HFFc6 (cell line): ENCODE measurements at places on chromosomes 16 and 17. TPM values are rescaled to one million over a fixed set of nuclear protein-coding genes. Genes with fewer than 3 reads are reported as not detected.

- no peak for DNase-seq
Measured at GRCh38 chr16:51683882-51684281, 532.8 kb upstream of the SALL1 start.

- no peak for DNase-seq
Measured at GRCh38 chr17:48970865-48971687, 2.7 kb upstream of the GIP start.

DNA sequence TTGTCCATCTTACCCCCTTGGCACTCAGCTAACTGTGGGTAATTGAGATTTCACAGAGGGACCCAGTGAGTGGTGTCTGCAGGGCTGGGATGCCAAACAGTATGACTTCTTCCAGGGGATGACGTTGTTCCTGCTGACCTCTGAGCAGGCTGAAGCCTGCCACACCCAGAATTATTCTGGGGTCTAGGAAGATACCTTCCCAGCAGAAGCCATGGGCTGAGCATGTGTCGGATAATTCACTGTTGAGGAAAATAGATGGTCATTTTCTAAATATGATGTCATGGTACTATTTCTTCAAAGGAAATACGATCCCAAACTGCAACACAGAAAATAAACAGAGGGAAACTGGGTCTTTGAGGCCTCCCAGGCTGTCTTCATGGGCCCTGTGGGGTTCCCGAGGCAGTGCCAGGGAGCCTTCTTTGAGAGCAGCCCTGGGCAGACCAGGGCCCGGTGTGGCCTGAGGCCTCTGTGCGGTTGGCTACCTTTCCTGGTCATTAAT lies 17.4 kb downstream of the WNT9B start:
- DNase-seq, result no peak

GRCh38 chr17:28527859-28528258 lies 21.7 kb downstream of the FOXN1 start:
- DNase-seq, result no peak

- DNase-seq, result peak; percentile 9
Measured at GRCh38 chr16:59192551-59193199, 458.6 kb upstream of the GOT2 start.

DNA sequence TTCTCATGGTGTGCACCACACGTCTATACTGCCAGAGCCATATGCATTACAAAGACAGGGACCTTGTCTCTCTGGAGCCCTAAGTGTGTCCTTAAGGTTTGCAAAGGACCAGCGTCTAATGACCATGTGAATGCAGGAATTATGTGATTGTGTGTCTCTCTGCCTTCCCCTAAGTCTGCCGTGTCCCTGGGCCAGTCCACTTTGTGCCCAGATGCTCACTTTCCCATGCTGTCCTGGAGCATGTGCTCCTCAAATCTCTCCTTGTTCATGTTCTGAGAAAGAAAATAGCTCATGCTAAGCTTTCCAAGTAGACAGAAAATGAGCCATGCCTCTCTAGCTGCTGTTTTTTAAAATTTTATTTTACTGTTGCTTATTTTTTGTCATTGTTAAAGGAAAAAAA lies 125.5 kb downstream of the RBFOX1 start:
- no peak for DNase-seq

DNA sequence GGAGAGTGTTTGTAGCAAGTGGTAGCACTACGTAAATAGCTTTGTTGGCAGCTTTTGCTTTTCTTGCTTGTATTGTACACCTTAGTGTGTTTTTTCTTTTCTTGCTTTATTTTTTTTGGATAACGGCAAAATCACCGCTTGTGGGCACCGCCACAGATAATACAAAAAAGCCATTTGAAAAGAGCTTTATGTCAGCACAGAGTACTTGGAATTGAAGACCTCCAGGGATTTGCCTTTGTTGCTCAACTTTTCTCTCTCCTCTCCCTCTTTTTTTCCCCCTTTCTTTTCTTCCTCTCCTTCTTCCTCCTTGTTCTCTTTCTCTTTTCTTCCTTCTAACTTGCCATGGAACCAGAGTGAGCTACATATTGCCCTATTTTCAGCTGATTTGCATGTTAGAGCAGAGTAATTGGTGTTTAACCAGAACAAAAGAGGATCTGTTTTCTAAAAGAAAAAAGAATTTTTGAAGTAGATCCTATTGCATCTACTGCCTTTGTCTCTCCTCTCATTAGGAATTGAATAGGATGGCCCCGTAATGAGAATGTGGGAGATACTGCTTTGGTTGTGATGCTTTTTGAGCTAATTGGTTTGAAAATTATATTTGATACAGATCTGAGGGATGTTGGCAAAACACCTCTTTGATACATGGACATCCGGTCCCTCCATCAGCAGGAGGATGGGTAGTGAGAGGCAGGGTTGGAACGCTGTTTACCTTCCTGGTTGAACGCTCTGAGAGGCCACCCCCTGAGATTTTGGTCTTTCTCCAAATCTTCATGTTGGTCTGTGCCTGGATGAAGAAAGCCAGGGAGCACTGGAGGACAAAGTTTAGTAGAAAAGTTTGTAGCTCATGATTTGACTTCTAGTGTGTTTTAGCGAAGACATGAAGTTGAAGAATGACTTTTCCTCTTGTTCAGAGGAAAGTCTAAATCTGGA lies 85.6 kb downstream of the MSI2 start:
- no peak for DNase-seq

DNA sequence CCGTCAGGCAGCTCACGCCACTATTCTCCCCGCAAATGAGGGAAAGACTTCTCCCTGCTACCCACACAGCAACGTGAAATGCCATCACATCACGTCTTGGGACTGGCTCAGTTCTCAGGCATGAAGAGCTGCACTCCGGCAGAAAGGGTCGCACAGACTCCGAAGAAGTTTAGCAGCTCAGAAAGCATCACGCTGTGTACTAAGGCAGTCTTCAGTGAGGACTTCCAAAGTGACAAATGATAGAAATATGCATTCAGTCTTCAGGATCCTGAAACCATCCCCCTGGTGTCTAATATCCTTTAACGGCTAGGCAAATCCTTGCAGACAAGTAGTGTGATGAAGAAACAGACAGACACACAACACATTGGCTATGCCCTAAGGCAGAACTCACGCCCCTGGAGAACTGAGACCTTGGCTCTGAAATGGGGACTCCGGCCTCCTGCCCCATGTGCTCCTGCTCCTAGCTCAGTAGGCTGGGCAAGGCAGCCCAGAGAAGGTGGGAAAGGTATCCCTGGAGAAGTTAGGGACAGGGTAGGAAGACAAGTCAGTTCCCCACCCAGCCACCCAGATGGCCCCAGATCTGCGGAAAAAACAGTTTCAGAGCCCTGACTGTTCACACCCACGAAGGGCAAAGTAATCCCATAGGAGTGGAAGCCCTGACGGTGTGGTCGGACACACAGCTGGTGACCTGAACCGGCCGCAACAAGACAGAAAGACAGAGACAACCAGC lies 1.6 kb downstream of the XYLT1 start:
- peak; percentile 86 for DNase-seq

DNA sequence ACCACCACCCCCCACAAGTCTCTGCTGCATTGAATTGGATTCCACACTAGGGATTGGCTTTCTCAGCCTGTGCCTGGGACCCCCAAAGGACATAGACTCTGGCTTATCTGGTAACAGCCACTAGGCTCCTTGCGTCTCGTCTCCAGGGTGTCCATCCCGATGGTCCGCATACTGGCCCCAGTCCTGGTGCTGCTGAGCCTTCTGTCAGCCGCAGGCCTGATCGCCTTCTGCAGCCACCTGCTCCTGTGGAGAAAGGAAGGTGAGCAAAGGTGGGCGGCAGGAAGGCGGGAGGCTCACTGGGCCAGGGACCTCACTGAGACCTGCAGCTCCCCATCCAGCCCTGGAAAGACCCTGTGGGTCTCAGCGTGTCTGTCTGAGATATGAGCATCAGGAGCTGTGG lies 8.1 kb downstream of the CD300LG start:
- DNase-seq, result no peak

DNA sequence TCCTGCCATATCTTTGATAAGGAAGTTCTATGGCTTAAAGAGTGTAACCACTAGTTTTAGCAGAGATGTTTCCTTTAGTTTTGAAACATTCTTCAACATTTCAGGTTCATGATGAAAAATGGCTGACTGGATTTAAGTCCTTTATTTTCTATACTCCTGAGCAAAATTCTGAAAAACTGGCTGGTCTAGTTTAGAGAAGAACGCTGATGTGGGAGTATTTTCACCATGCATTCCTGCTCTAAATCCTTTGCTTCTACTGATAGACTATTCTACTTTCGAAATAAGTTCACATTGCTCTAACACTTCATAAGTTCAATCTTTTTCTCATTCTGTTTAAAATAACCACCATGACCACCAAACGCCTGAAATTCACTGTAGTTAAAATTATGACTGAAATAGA lies 281.9 kb downstream of the FTO start:
- DNase-seq, result no peak

GRCh38 chr17:71164561-71164960 lies 956.3 kb upstream of the SOX9 start:
- DNase-seq, result no peak

- DNase-seq, result peak; percentile 30
Measured at GRCh38 chr16:24010440-24011089, 174.8 kb downstream of the PRKCB start.

DNA sequence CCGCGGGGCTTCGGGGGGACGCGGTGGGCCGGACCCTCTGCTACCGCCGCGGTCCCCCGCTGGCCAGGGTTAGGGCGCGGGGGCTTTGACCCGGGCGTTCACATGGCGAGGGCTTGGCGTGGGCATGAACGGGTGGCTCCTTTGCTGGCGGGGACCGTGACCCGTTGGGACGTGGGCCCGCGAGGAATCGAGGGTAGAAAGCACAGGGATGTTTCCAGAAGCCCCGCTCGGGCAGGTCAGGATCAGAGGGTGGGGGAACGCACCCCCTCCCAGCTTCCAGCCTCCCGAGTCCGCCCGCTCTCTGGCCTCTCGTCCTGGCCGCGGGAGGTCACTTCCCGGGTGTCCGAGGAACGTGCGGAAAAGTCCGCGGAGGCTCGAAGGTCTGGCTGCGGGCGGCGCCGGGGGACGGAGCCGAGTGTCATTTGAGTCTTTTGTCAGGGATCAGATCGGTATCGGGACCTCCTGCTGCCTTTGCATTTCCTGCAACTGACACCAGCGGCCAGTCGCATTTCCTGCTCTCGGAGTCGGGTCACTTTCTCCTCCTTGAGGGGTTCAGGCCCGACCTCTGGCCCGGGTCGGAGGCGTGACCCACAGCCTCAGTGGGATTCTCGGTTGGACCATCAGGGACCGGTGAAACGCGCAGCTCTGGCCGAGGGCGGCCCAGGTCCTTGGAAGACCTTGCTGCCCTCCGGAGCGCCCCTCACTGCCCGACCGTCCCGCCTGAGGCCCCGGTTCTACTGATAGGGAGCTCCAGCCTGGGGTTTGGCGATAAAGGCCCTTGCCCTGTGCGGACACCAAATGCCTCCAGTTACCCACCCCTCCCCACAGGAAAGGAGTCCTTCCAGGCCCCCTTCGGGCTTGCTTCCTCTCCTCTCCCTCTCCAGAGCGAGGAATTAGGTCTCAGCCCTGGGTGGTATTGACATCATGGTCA lies 702 bp upstream of the WNT3 start:
- no peak for DNase-seq

GRCh38 chr17:1058423-1059130 lies 61.6 kb downstream of the TIMM22 start:
- peak; percentile 18 for DNase-seq

DNA sequence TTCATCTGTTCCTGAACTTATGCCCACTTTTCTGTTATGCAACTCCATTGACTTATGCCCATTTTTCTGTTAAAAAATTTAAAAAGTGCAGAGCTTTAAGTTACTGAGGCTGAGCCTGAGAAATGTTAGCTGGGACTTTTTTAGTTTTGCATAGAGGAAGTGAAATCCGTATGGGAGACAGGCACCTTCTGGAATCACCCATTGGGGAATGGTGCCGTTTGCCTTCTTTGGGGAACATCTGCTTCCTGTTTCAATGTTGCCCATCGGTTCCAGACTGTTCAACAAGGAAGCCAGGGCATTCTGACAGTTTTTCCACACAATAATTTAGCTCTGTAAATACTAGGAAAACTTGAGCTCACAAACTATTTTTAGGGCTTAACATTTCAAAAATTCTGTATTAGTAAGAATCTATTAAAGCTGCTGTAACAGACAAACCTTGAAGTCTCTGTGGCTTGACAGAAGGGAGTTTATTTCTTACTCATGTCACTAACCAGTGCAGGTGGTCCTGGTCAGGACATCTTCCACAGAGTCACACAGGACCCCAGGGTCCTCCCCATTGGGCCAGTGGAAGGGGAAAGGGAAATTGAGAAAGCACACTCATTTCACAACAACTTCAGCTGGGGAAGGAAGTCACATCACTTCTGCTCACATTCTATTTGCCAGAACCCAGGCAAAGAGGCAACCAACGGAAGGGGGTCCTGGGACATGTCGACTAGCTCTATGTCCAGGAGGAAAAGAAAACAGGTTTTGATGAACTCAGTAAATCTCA lies 17.2 kb downstream of the PRKCB start:
- no peak for DNase-seq

GRCh38 chr17:19978209-19978802 lies 678 bp upstream of the AKAP10 start:
- no peak for DNase-seq

DNA sequence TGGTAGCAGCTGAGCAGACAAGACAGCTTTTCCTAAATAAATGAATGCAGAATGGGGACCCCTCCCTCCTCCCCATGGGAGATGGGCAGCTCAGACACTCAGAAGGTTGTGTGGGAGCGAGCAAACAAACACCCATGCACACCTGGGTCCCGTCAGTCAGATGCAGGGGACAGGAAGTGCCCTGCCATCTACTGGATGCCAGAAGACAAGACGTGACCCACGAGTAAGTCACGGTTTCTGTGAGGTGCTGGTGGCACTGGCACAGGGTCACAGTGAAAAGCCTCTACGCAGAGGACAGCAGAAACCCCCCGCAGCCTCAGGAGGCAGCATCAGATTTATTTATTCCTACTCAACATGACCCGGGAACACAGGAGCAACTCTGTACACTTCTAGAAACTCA lies 8.4 kb downstream of the HBQ1 start:
- no peak for DNase-seq

Gene HAP1
- 0.08 to 0.12 TPM in 2 of 3 replicates, not detected in the other for total RNA-seq

Gene MAPK7
- 18.5 to 28.9 TPM (median 24.4 TPM) in 3 replicates for total RNA-seq

Gene SEPTIN1
- 1.6 to 2.1 TPM (median 1.9 TPM) in 3 replicates for total RNA-seq

Gene C17orf78
- not detected in 3 replicates for total RNA-seq

Gene ATP2A1
- 0.26 and 1.2 TPM in 2 replicates for total RNA-seq

Gene ABCC11
- 0.05 to 0.40 TPM (median 0.09 TPM) in 3 replicates for total RNA-seq

Gene CHST6
- total RNA-seq, result 0.05 TPM in 1 of 2 replicates, not detected in the other

Gene COPZ2
- 189 to 276 TPM (median 212 TPM) in 3 replicates for total RNA-seq

Gene C16orf89
- not detected in 3 replicates for total RNA-seq
